ENCODE measurements at places on chromosomes 1 and 21.

DNA sequence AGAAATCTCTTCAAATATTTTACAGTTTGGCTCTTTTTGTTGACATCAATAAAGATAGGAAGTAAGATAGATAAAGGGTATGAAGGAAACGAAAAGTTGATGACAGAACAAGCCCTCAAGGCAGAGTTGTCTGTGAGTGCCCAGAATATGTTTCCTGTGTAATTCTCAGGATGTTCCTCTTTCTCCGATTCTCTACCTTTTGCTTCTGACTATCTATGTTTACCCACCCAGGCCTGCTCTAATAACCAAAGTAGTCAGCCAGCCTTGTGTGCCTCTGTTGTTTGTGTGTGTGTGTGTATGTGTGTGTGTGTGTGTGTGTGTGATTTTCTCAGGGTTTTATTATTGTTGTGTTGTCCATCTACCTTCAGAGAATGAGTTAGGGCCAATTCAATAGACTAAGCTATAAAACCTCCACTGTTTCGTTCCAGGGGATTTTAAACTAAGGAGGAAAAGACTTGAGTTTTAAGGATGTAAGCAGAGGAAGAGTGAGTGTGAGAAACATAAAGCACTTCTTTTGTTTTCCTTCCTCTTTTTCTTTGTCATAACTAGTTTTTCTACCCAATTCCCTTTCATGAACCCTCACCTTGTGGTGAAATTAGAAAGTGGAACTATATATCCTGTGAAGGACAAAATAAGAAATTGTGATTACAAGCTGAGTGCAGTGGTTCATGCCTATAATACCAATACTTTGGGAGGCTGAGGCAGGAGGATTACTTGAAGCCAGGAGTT is 627.4 kb upstream of the NR5A2 start:
- DNase-seq, result no peak

- DNase-seq, result no peak
Observed at GRCh38 chr1:108722292-108722691, 9.6 kb downstream of the FNDC7 start.

- no peak for DNase-seq
Observed at GRCh38 chr1:235077571-235078479, 50.8 kb downstream of the TOMM20 start.

DNA sequence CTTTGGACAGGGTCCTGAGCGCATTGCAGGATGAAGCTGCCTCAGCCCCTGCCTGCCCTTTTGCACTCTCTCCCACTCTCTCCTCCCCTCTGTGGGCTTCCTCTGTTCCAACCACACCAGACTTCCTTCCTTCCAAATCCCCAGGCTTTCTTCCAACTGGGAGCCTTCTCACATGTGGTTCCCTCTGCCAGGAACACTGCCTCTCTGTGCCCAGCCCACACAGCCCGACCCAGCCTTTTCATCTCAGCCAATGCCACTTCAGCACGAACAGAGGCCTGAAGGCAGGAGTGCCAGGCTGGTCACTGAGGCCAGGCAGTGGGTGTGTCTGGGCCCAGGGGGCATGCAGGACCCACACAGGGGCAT is 5.9 kb downstream of the SELENON start:
- DNase-seq, result peak; percentile 91

- DNase-seq, result no peak
Observed at GRCh38 chr1:8402109-8402710, 84.3 kb downstream of the SLC45A1 start.

- no peak for DNase-seq
Observed at GRCh38 chr1:3115275-3116149, 46.5 kb downstream of the PRDM16 start.

GRCh38 chr1:196409586-196409985 is 198.7 kb downstream of the KCNT2 start:
- DNase-seq, result no peak

DNA sequence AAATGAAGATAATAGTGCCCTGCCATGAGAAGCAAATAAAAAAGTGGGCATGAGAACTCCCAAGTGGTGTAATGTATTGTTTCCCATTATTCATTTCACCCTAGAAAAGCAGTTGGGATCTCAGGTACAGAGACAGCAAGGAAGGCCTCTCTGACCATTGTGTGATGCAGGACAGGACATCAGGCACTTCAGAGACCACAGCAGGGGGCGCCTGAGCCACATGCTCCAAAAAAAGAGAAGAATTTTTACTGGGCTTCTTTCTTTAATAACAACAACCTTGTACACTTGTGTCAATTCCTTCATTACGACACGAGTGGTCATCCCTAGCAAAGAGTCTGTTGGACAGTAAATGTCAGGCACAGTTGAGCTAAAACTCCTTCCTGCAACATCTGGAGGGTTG is 533.3 kb downstream of the OMA1 start:
- no peak for DNase-seq

- DNase-seq, result no peak
Observed at GRCh38 chr1:213054733-213055591, 3.9 kb downstream of the RPS6KC1 start.

GRCh38 chr1:179017383-179018326 is 8.0 kb upstream of the FAM20B start:
- peak; percentile 84 for DNase-seq

GRCh38 chr1:55153031-55153430 is 62.1 kb downstream of the USP24 start:
- DNase-seq, result no peak

DNA sequence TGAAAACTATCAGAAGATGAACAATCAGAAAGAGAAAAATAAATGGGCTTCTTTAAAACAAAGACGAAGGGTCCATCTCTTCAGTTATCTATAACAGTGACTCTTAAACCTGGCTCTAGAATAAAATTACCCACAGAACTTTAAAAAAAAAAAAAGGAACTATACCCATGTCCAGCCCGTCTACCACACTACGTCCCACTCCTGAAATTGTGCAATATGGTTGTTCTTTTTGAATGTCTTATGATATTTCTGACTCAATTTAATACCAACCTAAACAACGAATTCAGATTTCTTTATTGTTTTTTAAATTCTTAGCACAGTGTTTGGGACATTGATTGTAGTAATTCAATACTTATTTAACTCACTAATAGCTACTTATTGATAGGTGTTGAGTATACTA is 246.3 kb downstream of the DPYD start:
- no peak for DNase-seq

DNA sequence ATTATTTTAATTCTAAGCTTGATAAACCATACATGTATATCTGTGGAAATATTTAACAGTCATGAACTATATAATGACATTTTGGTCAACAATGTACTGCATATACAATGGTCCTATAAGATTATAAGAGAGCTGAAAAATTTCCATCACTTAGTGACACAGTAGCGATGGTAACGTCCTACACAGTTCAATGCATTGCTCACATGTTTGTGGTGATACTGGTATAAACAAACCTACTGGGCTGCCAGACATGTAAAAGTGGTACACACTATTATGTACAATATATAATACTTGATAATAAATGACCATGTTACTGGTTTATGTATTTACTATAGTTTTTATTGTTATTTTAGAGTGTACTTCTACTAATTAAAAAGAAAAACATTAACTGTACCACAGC is 841.9 kb downstream of the LTN1 start:
- DNase-seq, result no peak

GRCh38 chr1:215599418-215600074 is 32.4 kb downstream of the KCTD3 start:
- no peak for DNase-seq

DNA sequence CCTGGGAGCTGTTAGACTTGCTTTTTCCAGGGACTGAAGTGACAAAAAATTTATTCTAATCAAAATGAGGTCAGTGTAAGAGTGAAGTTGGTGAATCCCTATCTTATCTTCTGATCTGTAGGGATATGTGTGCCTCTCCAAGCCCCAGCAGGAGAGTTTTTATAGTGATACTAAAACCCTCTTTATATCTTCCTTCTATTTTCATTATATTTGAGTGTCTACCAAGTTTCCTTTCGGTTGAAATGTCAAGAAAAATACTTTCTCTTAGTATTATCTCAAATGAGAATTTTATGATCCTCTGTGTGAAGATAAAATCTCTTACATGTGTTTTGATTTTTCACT is 18.9 kb downstream of the C1orf21 start:
- no peak for DNase-seq

GRCh38 chr1:232519186-232519585 is 110.7 kb downstream of the SIPA1L2 start:
- DNase-seq, result no peak

DNA sequence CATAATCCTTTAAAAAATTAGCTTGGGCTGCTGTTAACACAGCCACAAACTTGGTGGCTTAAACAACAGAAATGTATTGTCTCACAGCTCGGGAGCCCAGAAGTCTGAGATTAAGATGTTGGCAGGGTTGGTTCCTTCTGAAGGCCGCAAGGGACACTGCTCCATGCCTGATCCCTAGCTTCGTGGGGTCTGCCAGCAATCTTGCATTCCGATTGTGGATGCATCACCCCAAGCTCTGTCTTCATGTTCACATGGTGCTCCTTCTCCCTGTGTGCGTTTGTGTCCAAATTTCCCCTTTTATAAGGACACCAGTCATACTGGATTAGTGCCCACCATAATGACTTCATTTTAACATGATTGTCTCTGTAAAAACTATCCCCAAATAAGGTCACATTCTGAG is 5.0 kb upstream of the HHIPL2 start:
- no peak for DNase-seq

GRCh38 chr1:22420455-22421053 is 31.1 kb upstream of the ZBTB40 start:
- DNase-seq, result peak; percentile 85

GRCh38 chr1:30328401-30329262 is 394.8 kb downstream of the MATN1 start:
- no peak for DNase-seq

DNA sequence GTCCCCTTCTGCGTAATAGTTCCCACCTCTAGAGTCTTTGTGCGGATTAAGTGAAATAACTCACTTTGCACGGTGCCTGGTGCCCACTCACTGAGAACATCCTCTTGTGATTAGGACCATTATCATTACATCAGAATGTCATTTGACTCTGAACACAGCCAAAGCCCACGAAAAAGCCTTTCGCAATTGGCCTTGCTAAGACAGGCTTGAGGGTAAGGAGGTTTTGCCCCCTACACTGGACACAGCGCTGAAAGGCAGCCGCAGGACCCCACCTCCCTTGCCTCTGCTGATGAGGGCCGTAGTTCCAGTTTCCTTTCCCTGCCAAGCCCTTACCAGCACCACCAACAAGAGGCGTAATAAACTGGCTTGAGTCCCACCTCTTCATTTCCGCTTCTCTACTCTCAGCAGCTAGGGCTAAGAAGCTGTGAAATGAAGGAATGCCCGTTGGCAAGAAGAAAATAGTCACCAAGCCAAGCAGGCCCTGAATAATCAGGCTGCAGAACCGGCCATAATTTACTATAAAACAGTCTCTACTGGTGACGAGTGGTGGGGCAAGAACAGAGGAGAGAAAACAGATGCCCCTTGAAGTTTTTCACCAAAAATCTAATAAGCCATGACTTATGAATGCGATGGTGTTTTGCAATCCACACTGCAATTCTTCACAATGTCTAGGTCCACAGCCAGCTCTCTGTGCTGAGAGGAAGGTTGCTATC is 53.1 kb downstream of the SH3GLB1 start:
- DNase-seq, result no peak

- DNase-seq, result no peak
Observed at GRCh38 chr1:116496898-116497297, 73.9 kb downstream of the CD58 start.

- DNase-seq, result no peak
Observed at GRCh38 chr1:8666389-8667167, 150.9 kb downstream of the RERE start.

GRCh38 chr21:41360072-41360821 is 1.6 kb upstream of the MX2 start:
- DNase-seq, result no peak

GRCh38 chr1:104636581-104636980 is 886.9 kb downstream of the AMY1C start:
- DNase-seq, result peak; percentile 5

Data from COLO829 (cell line).